ENCODE measurements at places on chromosomes 2 and 18.

GRCh38 chr2:240252872-240253511 is 112.5 kb upstream of the OTOS start:
- DNase-seq: no peak

DNA sequence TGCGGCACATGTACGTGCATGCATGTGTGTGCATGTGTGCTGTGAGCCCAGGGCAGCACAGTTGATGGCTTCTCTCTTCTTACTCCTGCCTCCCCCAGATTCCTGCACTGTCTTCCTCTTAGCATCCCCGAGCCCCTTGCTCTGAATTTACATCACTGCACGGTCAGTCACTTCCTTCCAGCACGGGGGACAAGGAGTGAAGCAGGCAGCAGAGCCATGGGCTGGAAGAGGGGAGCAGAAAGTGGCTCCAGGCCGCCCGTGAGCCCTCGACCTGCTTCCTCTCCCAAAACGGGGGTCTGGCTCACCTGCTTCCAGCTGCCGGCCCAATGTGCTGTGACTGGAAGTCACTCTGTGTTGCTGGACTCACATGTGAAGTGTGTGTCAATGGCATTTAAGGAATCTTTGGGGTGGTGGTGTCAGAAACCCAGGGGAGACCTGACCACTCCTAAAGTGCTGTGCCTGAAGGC is 106.1 kb downstream of the FAM210A start:
- DNase-seq: no peak

GRCh38 chr2:26507088-26507487 is 29.2 kb upstream of the OTOF start:
- no peak for DNase-seq

GRCh38 chr2:26988058-26988860 is 17.8 kb downstream of the MAPRE3 start:
- no peak for DNase-seq

DNA sequence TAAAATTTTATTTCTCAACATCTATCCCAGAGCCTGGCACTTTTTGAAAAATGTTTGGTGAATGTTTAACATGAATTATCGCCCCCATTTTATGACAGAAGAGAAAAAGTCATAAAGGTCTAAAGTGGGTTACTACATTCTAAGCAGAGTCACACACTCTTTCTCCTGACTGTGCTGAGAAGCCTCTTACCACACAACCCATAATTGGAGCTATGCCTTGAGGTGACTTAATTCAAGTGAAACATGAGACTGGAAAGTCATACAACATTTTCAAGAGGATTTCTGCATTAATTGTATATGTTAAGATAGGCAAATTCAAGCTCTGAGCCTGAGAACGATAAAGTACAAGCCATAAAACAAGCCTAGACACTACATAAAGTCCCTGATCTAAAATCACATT is 3.1 kb upstream of the DSEL start:
- no peak for DNase-seq
